H54 (cell line): ENCODE measurements at places on chromosomes 7 and 10.

DNA sequence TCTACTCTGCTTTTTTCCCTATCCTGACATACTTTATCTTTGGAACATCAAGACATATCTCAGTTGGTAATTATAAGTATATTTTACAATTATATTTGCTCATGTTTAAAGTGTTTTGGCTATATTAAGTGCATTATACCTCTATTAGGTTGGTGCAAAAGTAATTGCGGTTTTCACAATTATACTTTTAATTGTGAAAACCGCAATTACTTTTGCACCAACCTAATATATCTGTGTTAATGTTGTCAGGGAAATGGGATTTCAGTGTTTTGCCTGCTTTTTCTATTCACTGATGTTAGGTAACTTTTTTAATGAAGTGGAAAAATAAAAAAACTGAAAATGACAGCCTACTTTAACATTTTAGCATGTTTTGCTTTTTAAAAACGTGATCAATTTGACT, 11.6 kb downstream of the SLC26A4 start:
- DNase-seq = no peak

DNA sequence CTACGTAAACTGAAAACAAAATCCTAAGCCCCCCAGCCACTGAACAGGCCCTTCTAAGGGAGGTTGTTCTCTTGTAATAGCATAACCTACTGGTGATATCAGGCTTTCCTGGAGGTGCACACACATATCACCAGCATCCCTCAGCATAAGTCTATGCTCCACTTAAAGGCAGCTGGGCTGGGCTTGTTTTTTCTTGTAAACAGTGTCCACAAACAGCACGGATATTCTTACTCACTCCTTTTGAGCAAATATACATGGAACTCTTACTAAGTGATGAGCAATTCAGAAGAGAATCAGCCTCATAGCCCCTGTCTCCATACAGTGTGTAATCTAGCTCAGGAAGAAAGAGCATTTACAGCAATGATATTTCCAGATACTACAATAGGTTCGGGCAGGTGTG, 2.4 kb downstream of the LRIT1 start:
- DNase-seq = no peak

- DNase-seq = no peak
These were observed 3.8 kb downstream of the ZNF655 start for GRCh38 chr7:99562114-99562784.

DNA sequence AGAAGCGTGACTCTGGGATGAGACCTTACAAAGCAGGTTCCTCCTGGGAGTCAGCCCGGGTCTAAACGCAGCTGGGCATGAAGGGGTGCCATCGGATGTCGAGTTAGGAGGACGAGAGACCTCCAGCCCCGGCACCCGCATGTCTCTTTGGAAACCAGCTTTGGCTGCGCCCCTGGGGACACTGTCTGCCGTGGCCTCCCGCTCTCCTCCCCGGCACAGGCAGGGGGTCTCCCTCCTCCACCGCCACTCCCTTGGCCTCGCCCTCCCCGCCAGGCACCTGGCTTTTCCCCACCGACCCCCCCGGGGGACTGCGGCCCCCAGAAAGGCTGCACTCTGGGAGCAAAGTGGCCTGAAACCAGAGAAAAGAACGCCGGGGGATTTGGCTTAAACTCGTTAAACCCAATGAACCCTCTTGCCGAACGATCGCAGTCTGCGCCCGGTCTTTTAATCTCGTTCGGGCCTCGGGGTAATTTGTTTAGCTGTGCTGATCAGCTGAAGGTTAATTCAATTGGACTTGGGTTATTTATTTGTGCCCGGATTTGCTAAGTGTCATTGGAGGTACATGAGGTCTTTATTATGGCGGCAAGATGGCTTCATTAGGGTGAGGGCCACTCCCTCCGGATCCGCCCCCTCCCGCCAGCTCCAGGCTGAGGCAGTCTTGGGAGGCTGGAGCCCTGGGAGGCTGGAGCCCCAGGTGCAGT, 16.4 kb upstream of the PSMG3 start:
- DNase-seq = no peak

GRCh38 chr7:11430841-11431240, 401.2 kb downstream of the THSD7A start:
- DNase-seq = no peak
